ENCODE measurements at places on chromosomes 3 and 15.

DNA sequence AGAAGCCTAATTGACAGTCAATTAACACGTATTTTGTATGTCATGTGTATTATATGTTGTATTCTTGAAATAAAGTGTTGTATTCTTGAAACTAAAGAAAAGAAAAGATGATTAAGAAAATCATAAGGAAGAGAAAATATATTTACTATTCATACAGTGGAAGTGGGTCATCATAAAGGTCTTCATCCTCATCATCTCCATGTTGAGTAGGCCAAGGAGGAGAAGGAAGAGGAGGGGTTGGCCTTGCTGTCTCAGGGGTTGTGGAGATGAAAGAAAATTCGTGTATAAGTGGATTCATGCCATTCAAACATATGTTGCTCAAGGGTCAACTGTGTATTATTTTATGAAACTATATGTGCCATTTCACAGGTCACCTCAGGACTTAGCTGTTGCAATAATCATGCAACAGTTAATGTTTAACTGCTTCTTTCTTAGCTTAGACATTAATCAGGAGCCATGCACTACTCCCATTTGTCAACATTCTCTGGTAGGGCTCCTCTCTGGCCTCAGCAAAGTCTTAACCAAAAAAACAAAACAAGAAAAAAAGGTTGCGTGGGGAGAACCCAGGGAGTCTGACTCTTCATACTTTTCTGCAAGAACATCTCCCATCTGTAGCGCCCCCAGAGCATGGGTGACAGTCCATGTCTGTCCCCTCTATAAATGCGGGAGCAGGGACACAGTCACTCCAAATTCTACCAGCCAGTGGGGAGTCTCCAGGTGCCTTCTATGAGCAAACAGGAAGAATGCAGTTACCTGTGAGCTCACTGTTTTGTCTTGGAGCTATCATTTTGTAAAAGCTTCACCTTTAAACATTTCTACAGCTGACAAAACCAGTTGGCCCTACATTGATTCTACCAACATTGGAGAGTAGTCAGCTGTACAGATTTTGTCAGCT lies 19.9 kb upstream of the LRRC2 start:
- no peak for DNase-seq

DNA sequence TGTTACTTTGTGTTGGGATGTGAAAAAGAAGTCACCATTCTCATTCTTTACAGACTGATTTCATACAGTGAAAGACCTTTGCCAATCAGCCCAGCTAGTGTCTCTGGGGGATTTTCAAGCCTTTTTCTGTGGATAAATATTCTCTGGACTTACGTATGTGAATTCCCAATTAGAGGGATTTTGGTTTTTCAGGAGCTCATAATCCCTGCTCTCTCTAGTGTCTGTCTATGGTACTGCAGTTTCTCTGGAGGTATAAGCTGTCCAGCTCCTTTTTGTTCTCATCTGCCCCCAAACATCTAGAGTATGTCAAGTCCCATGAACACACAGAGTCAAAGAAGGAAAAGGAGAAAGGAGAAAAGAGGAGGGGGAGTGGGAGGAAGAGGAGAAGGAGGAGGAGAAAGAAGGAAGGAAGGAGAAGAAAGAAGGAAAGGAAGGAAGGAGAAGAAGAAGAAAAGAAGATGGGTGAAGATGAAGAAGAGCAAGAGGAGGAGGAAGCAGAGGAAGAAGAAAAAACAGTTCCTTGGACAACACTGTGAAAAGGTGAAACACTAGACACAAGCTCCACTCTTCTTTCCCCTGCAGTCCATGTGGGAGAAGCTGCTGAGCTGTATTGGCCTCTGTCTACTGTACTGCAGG lies 218.6 kb downstream of the GREM1 start:
- DNase-seq = no peak

GRCh38 chr3:138135833-138136194 lies 3.6 kb upstream of the A4GNT start:
- no peak for DNase-seq

DNA sequence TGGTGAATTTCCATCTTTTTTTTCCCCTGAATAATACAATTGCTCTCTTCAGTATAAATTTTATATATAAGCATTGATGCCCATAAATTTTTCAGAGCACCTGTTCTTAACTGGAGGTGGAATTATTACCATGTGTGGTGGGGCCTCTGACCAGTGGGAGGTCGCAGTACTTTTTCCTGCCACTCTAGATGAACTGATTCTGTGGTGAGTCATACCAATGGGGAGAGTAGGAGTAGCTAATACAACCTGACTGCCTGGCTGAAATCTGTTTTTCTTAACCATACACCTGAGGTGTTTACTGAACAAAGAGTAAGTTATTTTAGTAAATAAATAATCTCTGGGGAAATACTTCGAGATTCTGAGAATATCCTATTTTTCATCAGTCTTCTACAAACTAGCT lies 67.2 kb downstream of the UNC13C start:
- DNase-seq = no peak

GRCh38 chr15:70014860-70015490 lies 82.7 kb downstream of the TLE3 start:
- DNase-seq = no peak

DNA sequence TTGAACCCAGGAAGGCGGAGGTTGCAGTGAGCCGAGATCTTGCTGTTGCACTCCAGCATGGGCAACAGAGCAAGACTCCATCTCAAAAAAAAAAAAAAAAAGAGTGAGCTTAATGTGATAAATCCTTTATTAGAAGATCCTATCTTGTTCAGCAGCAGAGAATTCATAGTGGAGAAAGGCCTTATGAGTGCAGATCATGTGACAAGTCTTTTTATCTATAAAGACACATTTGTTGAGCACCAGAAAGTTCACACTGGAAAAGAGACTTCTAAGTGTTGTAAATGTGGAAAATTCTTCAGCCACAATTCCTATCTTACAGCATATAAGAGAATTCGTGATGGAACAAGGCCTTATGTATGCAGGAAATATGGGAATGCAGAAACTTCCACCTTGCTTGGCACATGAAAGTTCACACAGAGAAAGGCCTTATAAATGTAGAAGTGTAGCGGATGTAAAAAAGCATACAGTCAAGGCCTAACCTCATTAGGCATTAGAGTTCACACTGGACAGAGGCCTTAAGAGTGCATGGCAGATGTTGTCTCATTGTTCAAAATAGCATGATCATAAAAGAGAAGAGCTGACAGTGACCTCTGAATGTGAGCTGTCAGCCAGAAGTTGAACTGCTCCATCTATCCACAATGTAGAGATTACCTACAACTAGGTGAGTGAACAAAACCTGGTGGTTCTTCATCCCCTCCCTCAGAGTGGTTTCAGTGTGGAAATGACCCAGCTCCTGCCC lies 16.7 kb downstream of the ADAM10 start:
- DNase-seq = no peak

DNA sequence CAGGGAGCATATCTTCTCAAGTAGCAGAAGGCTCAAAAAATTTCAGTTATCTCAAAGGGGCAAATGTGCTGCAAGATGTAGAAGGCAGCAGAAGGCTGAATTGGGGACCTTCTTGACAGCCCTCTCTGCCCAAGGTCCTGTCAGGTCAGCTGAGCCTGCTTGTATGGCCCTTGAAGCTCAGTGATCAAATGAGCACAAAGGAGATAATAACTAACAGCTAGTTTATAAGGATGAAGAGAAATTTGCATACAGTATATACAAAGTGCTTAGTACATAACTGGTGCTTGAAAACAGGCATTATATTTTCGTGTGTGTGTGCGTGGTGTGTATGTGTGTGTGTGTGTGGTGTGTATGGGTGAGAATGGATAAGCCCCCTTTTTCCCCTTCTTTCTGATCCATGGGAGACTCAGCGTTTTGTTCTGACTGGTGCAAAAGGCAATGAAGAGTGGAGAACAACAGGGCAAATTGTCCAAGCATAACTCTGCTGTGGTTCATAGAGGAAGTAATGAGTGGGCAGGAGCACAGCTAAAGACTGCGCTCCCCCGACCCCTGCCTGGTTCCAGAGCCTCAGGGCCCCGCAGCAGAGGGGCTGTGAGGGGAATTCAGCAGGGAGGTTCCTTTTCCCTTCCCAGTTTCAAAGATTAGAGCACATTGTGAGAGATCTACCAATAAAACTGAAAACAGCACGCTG lies 356.8 kb upstream of the NR2F2 start:
- no peak for DNase-seq

DNA sequence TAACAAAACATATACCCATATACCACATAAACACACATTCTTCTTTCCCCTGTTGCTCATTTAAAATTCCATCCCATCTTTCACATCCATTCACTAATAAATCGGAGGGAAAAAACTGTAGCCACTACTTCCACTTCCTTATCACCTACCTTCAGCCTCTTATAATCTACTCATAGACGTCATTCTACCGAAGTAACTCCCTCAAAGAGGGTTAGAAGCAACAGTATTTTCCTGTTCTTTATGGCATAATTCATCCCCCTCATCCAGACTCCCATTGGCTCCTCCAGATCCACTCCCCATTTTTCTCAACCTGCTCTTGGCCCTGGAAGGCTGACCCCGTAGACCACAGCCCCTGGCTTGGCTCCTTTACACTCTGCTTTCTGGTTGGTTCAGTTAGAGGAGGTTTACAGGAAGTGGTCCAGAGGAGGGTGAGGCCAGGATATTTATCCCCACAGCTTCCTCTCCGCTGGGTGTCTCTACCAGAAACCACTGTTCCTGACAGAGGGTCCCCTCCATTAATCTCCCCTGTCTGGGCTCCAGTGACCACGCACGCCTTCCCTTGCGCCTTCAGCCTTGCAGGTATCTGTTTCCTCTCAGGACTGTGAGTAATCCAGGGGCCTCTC lies 46.3 kb downstream of the FMN1 start:
- no peak for DNase-seq

GRCh38 chr3:32577581-32578556 lies 7.2 kb upstream of the DYNC1LI1 start:
- no peak for DNase-seq

DNA sequence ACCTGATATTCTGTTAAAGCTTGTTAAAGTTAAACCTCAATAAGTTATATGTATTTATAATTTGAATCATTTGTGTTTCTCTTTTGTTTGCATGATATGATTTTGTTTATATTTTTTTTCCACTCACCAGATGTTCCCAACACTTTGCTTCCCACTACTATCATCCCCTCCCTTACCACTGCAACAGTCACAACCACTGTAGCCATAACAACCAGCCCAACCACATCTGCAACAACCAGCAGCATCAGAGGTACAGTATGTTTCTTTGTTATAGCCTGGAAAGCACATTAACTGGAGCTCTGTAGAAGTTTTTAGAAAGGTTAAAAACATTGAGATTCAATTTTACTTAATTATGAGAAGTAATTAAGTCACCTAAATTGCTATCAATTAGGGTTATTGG lies 1011.9 kb downstream of the VGLL3 start:
- no peak for DNase-seq

GRCh38 chr3:75171630-75172230 lies 492.4 kb upstream of the FRG2C start:
- no peak for DNase-seq

DNA sequence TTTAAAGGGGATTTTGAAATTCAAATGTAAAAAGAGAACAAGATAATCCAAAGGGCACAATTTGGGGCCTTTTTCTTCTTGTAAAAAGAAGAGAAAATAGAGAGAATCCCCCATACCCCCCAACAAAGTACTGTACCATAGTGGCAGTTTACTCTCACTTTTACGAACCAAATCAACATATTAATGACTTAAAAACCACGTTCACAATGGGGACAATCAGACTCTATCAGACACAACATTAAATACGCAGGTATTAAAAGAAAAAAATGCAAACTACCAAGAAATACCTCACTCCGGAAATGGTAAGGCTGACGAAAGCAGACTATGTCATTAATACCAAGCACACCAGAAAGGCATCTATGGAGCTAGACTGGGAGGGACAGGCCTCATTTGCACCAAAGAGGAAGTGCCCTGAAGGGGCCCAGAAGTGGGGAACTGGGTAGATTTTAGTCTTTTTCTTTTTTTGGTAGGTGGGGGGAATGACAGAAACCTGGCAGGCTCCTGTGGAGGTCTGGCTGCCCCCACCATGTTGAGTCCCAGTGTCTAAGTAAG lies 134.3 kb downstream of the TIGIT start:
- no peak for DNase-seq

- no peak for DNase-seq
Measured at GRCh38 chr15:81728726-81729125, 317.1 kb downstream of the MEX3B start.

GRCh38 chr3:141313093-141313683 lies 55.1 kb upstream of the ZBTB38 start:
- no peak for DNase-seq

DNA sequence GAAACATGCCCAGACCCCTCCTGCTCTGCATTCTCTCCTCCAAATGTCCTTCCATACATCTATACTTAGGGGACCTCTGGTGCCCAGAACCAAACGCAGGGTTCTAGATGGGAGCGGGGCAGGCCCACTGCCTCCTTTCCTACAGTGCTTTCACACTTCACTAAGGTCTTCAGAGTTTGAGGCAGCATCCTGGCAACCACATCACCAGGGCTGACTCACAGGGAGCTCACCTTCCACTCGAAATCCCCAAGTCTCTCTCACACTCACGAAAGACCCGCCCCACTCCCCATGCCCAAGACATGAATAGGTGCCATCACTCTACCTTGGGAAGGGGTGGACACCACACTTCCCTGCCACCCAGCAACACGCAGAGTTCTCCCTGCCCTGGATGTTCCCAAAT lies 18.9 kb downstream of the HOMER2 start:
- no peak for DNase-seq

GRCh38 chr15:23387621-23388190 lies 33.2 kb downstream of the GOLGA8S start:
- DNase-seq = no peak

GRCh38 chr3:71423151-71423906 lies 160.2 kb downstream of the FOXP1 start:
- peak; percentile 45 for DNase-seq
